ENCODE measurements at places on chromosomes 12 and 14.

GRCh38 chr14:50659327-50659974, 8.7 kb downstream of the SAV1 start:
- no peak for DNase-seq

DNA sequence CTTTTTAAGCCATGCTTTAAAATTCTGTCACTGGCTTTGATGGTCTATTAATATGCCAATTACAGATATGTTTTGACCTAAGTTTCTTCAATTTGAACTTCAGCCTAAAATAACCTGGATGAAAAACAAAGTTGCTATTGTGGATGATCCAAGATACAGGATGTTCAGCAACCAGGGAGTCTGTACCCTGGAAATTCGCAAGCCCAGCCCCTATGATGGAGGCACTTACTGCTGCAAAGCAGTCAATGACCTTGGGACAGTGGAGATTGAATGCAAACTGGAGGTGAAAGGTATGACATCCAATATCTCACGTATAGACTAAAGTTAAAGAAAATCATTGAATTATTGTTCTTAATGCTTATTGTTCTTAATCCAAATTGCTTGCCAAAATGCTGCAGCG, 17.2 kb upstream of the CHPT1 start:
- no peak for DNase-seq

DNA sequence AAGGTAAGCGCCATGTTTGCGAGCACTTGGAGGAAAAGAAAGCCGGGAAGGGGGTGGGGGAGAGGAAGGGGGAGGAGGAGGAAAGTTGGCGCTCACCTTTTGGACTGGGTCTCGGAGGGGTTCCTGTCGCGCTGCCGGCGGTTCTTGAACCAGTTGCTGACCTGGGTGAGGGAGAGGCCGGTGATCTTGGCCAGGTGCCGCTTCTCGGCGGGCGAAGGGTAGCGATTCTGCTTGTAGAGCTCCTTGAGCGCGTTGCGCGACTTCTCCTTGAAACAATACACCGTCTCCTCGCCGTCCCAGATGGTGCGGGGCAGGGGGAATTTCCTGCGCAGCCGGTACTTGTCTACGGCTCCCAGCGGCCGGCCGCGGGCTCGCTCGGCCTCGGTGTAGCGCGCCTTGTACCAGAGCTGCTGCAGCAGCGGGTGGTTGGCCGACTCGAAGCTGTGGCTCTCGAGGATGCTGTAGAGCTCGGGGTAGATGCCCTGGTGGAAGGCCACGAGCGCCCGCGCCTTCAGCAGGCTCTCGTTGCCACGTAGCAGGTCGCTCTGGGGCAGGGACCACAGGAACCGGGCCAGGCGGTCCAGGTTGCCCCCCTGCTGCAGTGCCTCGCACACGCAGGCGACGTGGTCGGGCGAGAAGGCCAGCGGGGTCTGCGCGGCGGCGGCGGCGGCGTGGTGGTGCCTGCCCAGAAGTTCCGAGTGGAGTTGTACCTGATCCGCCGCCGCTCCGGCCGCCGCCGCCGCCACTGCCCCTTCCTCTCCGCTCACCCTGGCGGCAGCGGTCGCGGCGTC, 840 bp downstream of the SIX4 start:
- no peak for DNase-seq

- no peak for DNase-seq
These were observed 14.8 kb upstream of the EDDM3A start for GRCh38 chr14:20730891-20731290.

DNA sequence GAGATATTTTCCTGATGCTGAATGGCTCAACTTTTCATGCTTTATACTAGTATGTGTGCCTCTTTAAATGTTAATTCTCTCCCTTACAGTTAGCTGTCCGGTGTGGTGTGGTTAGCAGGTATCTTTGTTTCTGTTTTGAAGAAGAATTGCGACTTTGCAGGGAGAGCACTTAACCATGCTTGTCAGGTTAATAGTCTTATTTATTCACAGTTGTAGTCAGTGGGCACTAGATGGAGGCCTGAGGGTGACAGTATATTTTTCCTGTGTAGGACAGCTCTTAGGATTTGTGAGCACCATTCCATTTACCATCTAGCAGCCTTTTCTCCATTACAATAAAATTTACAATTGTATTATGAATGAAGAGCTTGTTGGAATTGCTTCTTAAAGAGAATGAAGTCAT, 34.9 kb downstream of the PDE3A start:
- DNase-seq = no peak

- DNase-seq = no peak
These were observed at the start of gene NFATC4 for GRCh38 chr14:24367514-24368211. TSS of gene NFATC4 (plus strand) at chr14:24368184. CDS start at chr14:24368341, 157 bp downstream.

- DNase-seq = no peak
These were observed 62.2 kb downstream of the NRXN3 start for GRCh38 chr14:78232231-78233000.

- DNase-seq = no peak
These were observed 63.3 kb downstream of the ZFP36L1 start for GRCh38 chr14:68729556-68729955.

DNA sequence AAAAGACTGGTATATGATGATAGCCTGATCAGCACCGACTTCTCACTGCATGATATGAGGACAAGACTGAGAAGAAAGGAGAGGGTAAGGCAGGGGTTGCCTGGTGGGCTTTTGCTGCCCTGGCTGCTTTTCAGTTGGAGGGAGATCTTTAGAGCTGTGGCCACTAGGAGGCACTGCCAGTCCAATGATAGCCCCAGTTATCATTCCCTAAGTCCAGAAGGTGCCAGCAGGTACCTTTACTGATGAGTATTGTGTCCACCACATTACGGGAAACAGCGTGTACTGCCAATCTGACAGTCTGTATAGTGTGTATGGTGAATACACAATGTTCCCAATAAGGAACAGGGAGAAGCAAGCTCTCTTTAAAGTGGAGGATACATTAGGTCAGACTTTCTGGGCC, 55.8 kb upstream of the CCDC175 start:
- DNase-seq = no peak

DNA sequence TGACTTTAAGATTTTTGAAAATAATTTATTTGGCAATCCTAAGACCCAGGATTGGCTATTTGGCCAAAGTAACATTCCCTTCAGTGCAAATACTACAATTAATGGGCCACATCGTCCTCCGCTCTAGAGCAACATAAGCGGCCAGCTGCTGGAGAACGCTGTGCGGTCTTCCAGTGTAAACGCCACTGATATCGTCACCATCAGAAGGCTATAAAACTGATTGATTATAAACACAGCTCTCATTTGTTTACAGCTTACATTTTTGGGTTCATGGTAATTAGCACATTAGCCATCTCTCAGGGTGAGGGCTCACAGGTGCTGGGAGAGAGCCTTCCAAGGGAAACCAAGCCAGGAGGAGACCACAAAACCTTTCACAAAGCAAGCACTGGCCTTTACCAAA, 130.1 kb upstream of the BMP4 start:
- no peak for DNase-seq

DNA sequence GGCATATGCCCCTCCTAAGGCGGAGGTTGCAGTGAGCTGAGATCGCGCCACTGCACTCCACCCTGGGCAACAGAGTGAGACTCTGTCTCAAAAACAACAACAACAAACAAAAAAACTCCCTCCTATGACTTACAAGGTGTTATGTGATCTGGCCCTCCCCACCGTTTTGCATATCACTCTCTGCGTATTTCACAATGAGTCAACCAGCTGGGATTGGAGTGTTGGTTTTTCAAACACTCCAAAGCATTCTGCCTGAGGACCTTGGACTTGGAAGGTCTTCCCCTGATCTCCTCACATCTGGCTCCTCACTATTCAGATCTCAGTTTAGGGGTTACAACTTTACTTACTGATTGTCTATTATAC, 14.0 kb downstream of the MANSC1 start:
- DNase-seq = no peak

DNA sequence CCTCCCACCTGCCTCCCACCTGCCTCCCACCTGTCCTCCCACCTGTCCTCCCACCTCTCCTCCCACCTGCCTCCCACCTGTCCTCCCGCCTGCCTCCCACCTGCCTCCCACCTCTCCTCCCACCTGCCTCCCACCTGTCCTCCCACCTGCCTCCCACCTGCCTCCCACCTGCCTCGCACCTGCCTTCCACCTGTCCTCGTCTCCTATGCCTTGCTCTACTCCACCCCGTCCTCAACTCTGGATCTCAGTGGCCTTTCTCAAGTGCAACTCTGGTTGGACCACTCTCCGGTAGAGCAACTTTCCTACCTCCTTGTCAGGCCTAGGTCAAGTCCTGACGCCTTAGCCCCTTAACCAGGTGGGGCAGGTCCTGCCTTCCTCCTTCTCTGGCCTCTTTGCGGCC, 29.3 kb upstream of the PEX5 start:
- DNase-seq = no peak

Measured in T-cell (primary cell).